Cortex of kidney (tissue), 1 donor: ENCODE measurements at places on chromosomes 5 and 9.

DNA sequence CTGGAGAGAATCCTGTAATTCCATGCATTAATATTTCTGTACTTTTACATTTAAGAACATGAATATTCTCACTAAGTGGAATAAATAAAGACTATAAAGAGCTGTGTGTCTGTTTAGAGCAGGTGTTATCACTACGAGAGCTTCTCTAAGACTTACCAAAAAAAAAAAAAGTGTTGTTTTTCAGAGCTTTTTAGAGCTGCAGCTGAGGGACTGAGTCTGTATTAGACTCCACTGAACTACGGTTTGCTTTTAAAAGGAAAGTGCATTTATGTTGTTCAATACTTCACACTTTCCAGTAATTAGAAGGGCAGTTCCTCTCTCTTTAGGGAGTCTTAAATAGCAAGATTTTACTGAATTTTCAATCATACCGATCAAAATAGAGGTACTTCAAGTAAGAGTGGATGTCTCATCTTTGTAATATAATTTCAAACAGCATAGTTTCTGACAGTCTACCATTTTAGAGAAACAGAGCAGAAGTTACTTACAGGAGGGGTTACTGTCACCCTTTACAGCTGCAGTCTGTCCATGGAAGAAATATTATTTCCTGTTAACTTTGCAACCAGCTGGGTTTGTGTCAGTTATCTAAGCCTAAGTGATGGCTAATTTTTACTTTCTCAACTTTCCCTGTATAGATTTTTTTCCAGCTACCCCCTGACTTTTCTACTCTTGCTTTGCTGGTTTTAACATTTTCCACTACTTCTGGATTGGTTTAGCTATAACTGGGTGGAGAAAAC, 2.4 kb downstream of the SYK start:
- DNase-seq: no peak

DNA sequence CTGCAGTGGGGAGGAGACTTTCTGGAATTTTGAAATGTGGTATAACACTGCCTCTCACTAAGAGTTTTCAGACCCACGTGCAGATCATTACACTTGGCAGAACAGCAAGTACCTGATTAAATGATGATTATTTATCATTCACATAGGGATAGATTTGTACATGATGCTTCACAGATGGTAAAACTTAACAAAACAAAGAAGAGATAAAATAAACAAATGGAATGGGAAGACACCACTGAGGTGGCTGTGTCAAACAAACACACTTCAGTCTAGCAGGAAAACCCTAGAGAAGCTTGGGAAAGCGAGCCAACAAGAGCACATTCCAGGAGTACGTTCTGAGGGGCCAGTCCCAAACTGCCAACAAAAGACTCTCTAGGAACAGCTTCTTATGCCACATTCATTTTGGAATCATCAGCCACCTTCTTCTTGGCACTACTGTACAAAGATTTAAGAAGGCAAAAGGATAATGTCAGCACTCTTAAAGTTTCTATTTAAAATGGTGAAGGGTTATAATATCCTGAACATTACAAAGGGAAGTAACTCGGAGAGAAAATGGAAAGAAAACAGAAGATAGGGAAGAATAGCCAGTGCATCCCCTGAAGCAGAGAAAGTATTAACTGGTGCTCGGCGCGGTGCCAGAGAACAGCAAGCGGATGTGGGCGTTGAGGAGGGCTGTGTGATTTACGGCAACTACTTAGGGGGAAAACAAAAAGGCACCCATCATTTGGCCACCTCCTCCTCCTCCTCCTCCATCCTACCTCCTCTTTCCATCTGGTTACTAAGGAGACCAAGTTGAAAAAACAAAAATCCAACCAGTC, 1.6 kb downstream of the MED27 start:
- no peak for DNase-seq

GRCh38 chr5:177453852-177454396, 7.3 kb downstream of the PRR7 start:
- no peak for DNase-seq

GRCh38 chr5:140574165-140574564, 9.5 kb downstream of the SLC35A4 start:
- no peak for DNase-seq

- no peak for DNase-seq
Measured at GRCh38 chr5:8234179-8234770, 365.3 kb downstream of the MTRR start.
